RPMI7951 (cell line): ENCODE measurements at places on chromosomes 1 and 21.

GRCh38 chr1:201562659-201563405 is 23.9 kb downstream of the NAV1 start:
- peak; percentile 94 for DNase-seq

GRCh38 chr21:41861987-41862386 is 17.2 kb downstream of the PRDM15 start:
- no peak for DNase-seq

- DNase-seq: peak; percentile 61
Measured at GRCh38 chr1:224498574-224499170, 64.1 kb upstream of the WDR26 start.

DNA sequence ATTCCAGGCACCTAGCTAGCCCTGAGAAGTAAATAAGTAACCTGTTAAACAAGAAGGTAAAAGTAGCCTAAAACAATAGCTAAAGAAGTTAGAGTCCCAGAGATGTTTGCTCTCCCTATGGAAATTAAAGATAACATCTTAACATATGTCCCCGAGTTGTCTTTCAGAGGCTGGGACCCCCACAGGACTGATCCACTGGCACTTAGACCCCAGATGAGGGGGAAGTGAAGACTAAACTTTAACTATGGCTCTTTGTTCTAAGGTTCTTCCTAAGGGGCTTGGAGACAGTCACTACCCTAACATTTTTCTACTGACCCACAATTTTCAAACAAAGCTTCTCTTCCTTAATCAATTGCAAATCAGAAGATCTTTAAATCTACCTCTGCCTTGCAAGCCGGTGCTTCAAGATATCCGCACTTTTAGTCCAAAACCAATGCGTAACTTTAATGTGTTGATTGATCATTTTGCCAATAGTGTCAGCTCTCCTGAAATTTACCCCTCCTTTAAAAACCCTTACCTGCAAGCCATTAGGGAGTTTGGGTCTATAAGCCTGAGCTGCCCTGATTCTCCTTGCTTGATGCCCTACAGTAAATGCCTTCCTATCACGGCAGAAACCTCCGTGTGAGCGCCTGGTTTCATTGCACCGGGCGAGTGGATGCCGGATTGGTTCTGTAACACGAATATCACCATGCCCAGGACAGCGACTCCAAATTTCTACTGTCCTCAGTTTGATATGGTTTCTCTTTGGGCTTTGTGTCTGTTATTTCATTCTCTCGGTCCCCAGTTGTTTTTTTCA is 404.4 kb downstream of the SIPA1L2 start:
- DNase-seq: no peak

- DNase-seq: peak; percentile 90
Measured at GRCh38 chr1:183209533-183210158, 23.6 kb downstream of the LAMC2 start.

DNA sequence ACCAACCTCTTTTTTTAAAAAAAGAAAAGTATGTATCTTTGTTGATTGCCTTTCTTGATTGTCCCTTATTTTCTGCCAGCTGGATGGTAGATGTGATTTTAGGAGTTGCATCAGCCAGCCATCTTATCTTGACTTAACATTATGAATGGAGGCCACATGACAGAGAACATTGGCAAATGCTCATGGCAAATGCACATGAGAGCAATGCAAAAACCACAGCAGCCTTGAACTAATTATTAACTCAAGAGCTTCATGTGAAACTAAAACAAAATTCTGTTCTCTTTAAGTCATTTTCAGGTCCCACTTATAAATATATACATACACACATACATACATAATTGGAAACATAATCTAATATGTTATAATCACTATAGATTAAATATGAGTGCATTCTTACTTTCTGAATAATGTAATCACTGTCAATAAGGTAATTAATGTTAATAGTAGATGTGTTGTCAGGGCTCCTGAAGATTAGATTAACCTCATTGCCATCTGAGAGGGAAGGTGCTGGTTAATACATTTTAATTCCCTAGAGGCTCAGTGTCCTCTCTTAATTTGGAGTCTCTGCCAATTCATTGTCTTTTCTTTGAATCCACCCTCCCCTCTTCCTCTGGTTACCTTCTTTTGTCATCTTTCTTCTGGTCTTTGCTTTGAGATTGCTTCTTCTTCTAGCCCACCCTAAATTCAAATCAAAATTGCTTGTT is 962.2 kb downstream of the ADGRL2 start:
- DNase-seq: no peak

DNA sequence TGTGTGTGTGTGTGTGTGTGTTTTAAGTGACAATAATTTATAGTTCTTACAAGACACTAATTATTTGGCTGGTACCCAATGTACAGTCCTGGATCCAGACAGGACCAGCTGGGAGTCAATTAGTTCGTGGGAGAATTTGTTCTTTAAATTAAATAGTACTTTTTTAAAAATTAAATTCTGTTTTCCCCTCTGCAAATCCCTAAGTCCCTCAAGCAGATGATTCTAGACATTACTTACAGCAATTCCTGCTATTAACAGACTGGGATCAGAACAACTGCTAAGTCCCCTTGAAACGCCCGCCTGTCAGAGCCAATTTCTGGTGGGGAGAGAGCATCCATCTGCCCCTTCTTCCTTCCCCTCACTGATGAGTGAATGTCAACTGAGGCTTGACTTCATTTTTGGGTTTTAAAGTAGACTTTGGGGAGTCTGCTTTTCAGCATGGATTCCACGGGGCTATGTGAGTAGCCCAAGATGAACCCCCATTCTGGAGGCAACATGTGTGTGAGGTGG is 83.9 kb downstream of the SMYD2 start:
- DNase-seq: no peak

DNA sequence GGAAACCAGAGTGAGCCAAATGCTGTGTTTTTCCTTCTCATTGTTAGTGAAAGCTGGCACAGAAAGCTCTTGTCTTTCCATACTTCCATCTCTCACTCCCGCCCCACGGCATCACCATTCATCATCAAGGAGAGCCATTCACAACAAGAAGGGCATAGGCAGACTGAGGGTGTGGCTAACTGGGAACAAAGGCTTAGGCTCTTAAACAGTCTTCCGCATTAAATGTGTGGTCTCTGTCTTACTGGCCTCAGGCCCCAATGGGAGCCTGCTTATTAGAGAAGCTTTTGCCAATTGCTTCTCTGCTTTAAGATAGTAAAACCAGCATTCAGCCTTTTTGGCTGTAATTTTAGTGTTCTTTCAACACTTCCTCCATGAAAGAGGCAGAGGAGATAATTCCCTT is 51.4 kb downstream of the TNFSF18 start:
- DNase-seq: peak; percentile 66

DNA sequence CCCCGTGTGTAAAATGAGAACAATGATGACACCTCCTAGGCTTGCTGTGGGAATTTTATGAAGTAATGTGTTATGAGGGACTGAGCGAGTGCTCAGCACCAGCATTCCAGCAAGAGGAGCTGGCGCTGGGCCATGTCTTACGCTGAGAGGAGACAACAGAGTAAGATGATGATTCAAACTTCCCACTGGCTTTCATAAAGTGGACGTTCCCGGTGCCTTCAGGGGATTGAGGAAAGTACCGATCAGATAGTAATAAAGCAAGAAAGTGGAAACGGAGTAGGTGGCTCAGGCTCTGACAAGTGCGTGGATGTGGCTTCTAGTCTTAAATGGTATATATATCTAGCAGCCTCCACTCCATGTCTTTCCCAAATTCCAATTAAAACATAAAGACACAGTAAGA is 23.8 kb downstream of the EPHA10 start:
- peak; percentile 73 for DNase-seq

DNA sequence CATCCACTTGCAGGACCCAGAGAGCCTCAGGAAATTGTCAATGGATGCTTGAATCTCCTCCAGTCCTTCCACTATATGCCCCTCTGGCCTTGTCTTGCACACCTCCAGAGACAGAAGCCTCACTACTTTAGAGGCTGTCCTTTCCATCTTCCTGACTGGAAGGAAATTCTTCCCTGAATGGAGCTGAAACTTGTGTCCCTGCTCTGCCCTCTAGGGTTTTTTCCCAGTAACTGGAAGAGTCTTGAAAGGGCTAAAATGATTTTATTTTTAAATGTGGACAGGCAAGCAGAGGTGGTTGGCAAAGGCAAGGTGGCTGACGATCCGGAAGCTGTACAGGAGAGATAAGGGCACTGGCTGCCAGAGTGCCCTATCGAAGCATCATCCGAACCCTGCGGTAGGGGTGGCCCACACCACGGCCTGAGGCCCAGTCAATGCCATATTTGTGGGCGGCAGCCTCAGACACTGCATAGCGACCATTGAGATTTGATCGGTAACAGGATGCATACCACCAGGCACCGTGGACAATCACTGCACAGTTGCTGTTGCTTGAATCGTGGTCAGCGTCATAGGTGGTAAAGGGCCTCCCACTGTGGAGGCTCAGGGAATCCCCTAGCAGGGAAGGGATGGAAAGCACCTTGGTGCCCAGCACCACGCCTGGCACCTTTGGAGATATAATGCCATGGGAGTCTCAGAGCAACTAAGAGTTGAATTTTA is 2.3 kb upstream of the MAP3K6 start:
- DNase-seq: no peak

DNA sequence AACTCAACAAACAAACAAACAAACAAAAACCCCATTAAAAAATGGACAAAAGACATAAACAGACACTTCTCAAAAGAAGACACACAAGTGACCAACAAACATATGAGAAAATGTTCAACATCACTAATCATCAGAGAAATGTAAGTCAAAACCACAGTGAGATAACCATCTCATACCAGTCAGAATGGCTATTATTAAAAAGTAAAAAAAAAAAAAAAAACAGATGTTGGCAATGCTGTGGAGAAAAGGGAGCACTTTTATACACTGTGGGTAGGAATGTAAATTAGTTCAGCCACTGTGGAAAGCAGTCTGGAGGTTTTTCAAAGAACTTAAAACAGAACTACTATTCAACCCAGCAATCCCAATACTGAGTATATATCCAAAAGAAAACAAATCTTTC is 94.7 kb downstream of the PLPP3 start:
- DNase-seq: peak; percentile 71

DNA sequence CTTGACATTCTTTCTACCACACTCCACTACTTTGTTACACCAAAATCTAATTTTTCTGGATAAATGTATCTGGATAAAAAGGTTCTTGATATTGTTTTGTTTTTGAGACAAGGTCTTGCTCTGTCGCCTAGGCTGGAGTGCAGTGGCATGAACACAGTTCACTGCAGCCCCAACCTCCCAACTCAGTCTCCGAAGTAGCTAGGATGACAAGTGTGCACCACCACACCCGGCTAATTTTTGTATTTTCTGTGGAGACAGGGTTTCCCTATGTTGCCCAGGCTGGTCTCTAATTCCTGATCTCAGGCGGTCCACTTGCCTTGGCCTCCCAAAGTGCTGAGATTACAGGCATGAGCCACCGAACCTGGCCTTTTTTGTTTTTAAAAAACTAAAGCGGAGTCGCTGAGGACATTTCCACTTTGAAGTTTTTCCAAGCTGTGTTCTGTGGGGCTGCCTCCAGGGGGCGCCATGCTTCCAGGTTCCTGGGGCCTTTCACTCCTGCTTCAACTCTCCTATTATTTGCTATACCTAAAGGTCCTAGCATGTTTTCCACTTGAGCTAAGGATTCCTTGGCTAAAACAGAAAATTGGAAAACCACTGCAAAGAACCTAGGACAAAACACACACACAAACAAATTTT is 14.1 kb upstream of the NCMAP start:
- DNase-seq: no peak
